SK-N-MC (cell line): ENCODE measurements at places on chromosomes 12 and 14.

- DNase-seq, result no peak
These were observed 9.8 kb downstream of the NKX2-1 start for GRCh38 chr14:36510078-36510799.

- no peak for DNase-seq
These were observed 39.1 kb upstream of the PNMA1 start for GRCh38 chr14:73753124-73753886.

GRCh38 chr14:85234156-85235025 is 295.6 kb upstream of the FLRT2 start:
- no peak for DNase-seq

- DNase-seq, result no peak
These were observed 228.6 kb upstream of the RTL1 start for GRCh38 chr14:101132051-101132571.

DNA sequence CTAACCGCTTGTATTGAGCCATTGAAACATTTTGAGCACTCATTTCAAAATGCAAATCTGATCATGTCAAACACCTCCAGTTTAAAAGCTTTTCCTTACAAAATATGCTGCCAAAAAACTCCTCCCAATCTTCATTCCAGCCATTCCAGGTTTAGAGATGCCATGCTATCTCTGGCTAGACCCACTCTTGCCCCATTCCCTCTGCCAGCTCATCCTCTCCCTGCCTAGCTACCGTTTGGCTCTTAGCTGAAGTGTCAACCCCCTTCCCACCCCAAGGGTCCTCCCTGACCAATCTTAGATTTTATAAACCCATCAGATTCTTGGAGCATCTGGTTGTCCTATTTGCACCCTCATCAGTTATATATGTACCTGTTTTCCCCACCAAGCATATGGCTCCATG is 75.0 kb downstream of the SCAF11 start:
- no peak for DNase-seq

- peak; percentile 47 for DNase-seq
These were observed 36.7 kb upstream of the IL22 start for GRCh38 chr12:68290126-68290525.
